Cerebellum (tissue), 4 donors: ENCODE measurements at places on chromosomes 3 and 15. TPM values are rescaled to one million over a fixed set of nuclear protein-coding genes. Genes with fewer than 3 reads are reported as not detected.

CIB2 gene
- 18.0 TPM for total RNA-seq

AGTR1 gene
- 7.1 TPM for total RNA-seq

GRCh38 chr3:46395210-46395661 lies 11.6 kb downstream of the CCR5AS start:
- no peak for DNase-seq

- DNase-seq = no peak
Observed at GRCh38 chr15:53681056-53681455, 78.4 kb downstream of the WDR72 start.
